Stimulated activated CD8-positive, alpha-beta memory T cell treated with anti-CD3 and anti-CD28 coated beads, Interleukin-15, amount 100 ng/mL, for 24 hours (primary cell): ENCODE measurements at places on chromosomes 11 and 22.

DNA sequence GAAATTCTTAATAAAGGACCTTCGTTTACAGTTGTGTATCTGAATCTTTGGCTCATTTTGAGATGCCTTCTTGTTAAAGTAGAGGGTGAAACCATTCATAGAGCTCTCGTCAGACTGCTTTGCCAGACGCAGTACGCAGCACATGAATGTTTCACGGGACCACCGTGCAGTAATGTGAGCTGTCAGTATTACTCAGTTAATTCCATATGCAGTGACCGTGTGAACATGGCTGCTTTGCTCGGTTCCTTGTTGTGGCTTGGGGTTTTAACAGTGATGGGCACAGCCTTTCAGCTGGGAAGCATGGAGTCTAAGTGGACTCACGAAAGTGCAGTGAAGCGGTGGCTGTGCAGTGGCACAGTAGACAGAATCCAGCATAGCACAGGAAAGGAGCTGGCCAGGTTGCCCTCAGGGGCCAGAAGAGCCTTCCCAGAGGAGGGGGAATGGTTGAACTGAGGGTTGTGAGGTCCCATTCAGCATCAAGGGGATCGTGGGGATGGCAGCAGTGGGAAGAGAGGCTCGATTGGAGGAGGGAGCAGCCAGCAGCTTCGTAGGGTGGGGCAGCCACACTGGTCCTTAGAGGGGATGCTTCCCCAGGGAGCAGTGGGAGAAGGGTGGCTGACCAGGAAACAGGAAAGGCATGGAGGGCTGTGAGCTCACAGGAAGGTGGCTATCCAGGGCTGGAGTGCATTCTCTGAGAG is 31.4 kb downstream of the PPFIA1 start:
- DNase-seq = no peak

DNA sequence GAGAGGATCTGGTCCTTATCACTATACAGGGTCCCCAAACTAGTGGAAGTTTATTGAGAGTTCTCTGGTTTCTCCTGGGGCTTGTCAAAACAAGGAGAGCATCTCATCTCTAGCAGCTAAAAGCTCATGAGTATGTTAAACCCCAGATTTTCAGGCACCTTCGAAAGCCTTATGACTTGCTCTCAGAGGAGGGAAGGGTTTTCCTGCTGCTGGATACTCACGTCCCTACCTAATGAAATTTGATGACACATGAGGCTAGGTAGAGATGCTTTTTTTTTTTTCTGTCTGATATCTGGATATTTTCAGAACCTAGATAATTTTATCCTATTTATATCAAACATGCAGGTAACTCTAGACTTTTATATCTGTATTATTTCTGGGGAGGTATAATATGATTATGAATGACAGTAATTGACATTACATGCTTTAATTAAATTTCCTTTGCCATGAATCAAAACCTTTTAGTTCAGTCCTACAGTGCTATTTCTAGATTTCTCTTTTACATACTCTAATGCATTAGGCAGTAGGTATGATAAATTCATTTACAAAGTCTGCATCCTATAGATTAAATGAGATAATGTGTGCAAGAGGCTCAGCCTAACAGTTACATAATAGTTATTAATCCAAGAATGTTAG is 73.9 kb downstream of the PARVA start:
- no peak for DNase-seq

- DNase-seq = no peak
These were observed 575.9 kb upstream of the CCDC90B start for GRCh38 chr11:83862033-83862432.

- no peak for DNase-seq
These were observed 531 bp downstream of the RAB3IL1 start for GRCh38 chr11:61916737-61917333.

DNA sequence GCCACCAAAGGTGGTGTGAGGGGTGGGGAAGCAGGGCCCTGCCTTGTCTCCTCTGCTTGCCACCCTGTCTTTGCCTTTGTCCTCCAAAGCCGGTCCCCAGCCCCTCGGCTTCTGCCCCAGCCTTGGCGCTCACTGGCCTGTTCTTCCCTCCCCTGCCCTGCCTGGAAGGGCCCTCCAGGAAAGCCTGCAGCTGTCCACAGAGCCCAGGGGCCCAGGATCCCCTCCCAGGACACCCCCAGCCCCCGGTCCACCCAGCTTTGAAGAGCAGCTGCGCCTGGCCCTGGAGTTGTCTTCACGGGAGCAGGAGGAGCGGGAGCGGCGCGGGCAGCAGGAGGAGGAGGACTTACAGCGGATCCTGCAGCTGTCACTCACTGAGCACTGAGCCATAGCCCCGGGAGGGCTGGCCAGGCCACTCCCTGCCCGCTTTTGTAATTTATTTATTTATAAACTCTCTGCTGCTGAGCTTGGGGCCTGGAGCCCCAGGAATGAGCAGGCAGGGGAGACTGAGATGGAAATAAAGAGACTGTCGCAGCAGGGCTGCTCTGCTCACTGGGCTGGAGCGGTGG is 1.3 kb upstream of the SSH3 start:
- no peak for DNase-seq

DNA sequence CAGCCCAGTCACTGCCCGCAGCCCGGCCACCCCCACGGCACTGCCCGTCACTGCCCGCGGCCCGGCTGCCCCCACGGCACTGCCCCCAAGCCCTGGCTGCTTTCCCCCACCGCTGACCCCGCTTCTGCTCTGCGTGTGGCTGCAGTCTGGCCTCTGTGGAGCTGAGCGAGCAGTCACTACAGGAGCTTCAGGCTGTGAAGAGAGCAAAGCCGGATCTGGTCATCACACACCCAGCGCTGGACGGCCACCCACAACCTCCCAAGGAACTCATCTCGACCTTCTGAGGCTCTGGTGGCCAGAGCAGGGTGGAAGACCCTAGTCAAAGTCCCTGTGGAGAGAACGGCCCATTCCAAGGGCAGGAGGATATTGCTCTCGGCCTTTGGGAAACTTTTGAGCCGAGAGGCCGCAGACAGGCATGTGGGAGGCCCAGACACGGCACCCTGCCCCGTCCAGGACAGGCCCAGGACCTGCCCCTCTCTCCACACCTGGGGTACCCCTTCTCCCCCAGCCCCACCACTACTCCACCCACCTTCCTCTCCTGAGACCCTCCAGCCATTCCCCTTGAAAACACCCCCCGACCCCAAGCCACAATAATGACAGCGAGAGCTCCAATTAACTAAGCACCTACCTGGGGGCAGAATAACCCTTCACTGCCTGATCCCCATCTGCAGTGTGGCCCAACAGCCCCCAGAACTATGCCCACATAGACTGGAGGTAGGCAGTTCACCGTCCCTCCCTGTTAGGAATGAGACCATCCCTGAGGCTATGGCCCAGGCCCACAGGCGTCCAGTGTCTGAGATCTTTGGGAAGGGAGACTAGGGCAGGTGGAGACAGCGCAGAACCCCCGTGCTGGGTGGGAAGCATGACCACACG is 3.7 kb upstream of the PGGHG start:
- no peak for DNase-seq

DNA sequence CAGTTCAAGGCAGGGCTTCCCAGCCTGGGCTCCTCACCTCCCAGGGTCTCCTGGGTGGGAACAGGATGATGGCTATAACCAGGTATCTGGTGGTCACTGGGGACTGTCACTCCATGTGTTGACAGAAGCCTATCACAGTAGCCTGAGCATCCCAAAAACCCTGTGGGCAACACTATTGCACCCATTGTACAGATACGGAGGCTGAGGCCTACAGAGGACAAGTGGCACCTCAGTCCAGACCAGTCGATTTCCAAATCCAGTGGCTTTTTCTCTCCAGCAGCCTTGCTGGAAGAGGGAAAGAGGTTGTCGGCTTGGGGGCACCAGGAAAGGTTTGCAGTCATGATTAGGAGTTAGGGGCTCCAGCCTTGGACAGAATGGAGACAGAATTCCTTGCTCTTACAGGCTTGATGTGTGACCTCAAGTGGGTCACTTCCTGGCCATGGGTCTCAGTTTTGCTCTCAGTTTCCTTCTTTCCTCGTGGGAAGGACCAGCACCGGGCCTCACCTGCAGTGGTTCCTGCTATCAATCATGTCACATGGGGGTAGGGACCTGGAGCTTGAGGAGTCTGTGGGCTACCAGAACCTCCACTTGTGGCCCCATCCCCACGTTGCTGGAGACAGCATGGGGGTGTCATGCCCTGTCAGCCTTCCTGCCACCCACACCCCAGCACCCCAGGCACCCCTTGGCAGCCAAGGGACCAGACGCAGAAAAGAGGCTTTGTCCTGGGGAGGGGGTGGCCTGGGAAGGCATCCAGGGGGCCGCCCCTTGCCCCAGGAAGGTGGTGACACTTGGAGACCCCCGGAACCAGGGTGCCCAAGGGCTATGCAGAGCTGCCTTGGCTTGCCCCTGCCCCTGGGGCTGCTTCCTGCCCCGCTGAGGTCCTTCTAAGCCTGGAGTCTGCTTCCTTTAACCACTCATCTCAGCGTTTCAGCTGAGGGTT is 2.1 kb downstream of the EMID1 start:
- DNase-seq = no peak

DNA sequence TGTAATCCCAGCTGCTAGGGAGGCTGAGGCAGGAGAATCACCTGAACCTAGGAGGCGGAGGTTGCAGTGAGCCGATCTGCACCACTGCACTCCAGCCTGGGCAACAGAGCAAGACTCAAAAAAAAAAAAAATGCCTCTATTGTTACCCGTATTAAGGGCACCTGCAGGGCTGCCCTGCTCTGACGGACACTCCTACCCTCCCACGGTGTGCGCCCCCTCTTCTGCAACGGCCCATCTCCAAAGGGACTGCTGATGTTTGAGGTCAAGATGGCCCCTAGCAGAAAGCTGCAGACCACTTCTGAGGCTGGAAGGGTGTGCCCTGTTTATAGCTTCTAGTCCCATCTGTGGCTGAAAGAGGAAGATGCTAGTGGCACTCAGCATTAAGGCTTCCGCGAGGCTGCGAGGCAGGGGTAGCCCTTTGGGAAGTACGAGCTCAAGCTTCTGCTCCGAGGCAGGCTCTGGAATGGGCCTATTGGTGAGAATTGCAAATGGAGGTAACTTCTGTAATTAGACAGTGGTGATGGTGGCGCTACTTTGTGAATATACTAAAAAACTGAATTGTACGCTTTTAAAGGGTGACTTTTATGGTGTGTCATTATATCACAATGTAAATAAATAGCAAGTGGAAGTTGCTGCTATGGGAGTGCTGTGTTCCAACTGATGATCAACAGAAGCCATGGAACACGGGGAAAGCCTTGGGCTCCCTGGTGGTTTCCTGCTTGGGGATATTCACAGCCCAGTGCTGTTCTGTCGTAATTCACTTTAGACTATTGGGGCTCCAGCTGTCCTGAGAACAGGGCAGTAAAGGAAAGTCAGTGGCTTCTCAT is 24.3 kb downstream of the ARFGAP2 start:
- DNase-seq = no peak

- DNase-seq = no peak
These were observed 21.9 kb upstream of the QSER1 start for GRCh38 chr11:32870676-32871075.

- DNase-seq = no peak
These were observed at the start of gene SSTR3 for GRCh38 chr22:37212174-37212906. Gene SSTR3 (minus strand): TSS chr22:37212477. CDS start chr22:37207803, 4,674 bp downstream.

DNA sequence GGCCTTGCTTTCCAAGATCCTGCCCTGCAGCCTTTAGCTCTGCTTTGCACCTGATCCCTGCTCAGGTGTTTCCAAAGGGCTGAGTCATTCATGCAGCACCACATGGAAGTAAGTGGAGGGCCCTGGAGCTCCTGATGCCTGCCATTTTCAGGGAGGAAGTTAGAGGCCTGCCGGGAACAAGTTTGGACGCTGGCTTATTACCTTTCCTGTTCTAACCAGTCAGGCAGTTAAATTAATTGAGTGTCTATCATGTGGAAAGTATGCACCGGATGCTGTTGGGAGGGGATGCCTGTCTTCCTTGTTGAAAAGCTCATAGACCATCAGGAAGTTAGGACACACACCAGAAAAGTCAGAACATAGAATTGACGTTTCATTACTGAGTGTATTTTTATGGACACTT is 73.7 kb upstream of the PLET1 start:
- DNase-seq = no peak

GRCh38 chr11:98572941-98573340 is 447.8 kb upstream of the CNTN5 start:
- no peak for DNase-seq

DNA sequence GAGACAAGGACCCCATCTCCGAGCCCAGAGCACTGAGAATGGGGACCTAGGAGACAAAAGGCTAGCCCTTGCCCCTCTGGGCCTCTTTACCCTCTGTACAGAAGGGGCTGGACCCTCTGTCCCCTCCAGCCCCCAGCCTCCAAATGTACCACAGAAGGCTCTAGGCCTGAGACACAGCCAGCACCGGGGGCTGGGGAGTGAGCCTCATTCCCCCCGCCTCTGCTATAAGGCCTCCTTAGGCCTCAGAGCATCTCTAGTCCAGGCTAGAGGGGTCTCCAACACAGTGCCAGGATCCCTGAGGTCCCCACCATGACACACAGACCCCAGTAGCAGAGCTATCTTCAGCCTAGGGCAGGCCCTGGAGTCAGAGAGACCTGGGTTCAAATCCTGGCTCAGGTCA is 4.8 kb downstream of the SMTN start:
- DNase-seq = no peak

GRCh38 chr11:17531636-17532113 is 12.5 kb downstream of the USH1C start:
- DNase-seq = no peak

DNA sequence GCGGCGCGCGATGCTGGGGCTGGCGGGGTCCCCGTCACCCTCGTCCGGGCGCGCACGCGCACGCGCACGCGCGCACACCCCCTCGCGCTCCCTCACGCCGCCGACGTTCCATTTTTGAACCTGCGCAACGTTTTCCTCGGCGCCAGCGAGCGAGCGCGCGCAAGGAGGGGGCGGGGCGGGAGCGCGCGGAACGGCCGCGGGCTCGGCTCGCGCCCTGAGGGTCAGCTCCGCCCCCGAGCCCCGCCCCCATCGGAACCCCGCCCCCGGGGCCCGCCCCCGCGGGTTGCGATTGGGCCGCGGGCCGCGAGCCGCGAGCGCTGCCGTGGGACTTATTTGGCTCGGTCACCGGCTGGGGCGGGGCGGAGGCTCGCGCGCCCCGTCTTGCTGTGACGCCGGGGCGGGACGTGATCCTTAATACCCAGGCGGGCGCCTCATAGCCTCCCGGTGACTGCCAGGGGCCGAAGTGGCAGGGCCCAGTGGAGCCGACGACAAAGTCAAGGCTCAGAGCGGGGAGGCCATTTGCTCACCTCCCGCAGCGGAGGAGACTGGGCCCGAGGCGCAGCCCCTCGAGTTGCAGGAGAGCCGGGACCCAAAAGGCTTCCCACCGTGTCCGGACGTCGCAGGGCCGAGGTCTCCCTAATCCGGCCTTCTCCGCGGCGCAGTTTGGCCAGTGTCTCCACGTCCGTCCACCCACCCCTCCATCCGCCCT is at the start of gene CBX7:
TSS of gene CBX7 (minus strand) at position 170 of the 709 bp plus-strand sequence. CDS start 236 bp downstream, outside the sequence.
- peak; percentile 86 for DNase-seq

- DNase-seq = no peak
These were observed 34.1 kb downstream of the SERGEF start for GRCh38 chr11:17978553-17979287.

DNA sequence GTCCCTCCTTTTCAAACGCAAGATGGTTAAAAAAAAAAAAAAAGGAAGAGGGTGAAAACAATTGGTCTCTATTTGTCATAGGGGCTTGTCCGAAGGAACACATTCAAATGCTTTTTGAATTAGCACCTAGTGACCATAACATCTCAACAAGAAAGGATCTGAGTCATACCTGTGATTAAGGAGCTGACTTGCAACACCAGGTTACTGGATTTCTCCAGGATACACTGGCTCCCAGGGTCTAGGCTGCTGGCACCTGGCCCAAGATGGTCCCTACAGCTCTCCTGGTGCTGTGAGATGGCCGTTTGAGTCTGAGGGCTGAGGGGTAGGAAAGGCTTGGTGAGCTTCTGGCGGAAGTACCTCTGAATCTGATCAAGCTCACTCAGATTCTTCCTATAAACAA is 28.4 kb upstream of the UCP3 start:
- no peak for DNase-seq
